Activated T-cell treated with anti-CD3 and anti-CD28 coated beads for 4 hours (primary cell): ENCODE measurements at places on chromosomes 16 and 17.

- no peak for DNase-seq
These were observed 827 bp downstream of the CDK10 start for GRCh38 chr16:89687092-89687940.

DNA sequence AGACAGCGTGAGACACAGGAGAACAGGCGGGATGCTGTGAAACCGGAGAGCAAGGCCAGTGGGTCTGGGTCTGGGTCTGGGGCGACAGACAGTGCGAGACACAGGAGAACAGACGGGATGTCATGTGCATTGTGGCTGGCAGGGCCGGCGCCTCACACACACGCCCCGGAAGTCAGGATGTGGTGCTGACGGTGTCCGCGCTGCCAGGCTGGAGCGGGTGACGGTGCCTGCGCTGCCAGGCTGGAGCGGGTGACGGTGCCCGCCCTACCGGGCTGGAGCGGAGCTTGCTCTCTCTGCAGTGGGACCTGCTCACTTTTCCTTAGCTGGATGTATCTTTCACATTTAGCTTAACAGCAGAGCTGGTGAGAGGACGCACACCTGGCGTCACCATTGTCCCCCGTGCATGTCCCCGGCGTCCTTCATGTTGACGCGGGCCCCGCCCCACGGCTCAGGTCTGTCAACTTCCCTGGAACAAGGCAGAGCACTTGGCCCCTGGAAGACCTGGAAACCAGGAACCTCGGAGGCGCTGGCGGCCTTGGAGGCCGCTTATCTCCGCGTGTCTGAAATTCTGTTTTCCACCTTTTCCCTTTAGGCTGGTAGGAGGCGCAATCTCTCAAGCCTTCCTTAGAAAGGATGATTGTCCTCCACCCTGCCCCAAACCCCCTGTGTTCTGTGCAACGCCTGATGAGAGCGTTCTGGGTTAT lies 43.0 kb upstream of the ZNF750 start:
- peak; percentile 51 for DNase-seq

DNA sequence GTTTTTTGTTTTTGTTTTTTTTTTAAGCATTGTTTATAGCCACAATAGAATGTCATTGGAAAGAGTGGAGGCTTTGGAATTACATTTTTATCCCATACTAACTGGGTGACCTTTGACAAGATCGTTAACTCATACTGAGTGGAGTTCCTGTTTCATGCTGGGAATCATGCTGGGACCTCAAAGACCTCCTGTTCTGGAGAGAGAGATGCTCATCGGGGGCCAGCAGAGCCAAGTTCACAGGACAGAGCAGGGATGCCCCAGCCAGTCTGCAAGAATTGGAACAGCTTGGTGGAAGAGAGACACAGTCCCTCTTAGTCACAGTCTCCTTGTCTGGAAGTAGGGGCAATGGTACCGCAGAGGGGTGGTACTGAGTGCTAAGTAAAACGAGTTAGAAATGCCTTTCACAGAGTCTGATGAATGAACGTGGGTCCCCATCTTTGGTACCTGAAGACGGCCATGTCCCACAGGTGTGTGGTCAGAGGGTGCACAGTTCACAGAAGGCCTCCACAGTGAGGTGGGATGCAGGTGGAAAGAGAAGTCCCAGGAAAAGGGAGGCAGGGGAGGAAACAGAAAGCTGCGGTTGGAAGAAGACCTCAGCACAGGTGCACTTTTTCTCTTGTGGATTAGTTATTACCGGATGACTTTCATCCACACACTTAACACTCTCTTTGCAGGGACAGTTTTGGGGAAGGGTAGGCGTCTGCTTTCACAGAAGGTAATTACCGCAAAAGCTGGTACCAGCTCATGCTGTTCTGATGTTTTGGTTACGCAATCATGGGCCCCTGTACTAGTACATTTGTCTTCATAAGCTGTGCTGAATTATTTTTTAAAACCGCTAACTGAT lies 147.8 kb downstream of the PRKCA start:
- no peak for DNase-seq

DNA sequence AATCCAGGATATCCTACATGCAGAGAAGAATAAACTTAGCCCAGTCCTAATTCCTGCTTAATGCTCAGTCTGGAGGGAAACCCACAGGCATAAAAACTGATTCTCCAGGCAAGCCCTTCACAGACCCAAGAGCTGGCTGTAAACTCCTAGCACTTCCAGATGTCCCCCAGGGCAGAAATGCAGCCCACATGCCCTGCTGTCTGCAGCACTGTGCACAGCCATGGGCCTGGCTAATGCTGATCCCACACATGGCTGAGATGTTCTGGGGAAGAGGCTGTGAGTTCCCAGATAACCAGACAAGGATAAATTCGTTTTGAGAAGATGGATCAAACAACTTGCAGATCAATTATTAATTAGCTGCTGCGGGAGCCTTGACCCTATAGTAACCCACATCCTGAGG lies 148.4 kb downstream of the AATF start:
- no peak for DNase-seq

DNA sequence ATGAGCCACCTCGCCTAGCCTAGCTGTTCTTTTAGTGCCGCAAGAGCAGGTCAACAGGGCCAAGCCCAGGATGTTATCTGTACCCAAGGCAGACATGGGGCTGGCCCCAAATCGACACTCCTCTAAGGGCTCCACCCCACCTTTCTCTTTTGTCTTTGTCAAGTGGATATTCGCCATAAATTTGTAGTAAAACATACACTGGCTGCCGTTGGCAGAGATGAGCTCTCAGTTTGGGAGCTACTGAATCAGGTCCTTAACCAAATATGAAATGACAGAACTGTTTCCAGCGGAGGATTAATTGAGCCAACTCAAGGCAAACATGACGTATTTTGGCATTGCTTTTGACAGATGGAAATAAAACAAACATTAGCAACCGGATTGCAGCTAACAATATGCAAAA lies 556.9 kb upstream of the CDH5 start:
- no peak for DNase-seq

GRCh38 chr17:2981325-2981724 lies 82.1 kb downstream of the OR1D5 start:
- no peak for DNase-seq

DNA sequence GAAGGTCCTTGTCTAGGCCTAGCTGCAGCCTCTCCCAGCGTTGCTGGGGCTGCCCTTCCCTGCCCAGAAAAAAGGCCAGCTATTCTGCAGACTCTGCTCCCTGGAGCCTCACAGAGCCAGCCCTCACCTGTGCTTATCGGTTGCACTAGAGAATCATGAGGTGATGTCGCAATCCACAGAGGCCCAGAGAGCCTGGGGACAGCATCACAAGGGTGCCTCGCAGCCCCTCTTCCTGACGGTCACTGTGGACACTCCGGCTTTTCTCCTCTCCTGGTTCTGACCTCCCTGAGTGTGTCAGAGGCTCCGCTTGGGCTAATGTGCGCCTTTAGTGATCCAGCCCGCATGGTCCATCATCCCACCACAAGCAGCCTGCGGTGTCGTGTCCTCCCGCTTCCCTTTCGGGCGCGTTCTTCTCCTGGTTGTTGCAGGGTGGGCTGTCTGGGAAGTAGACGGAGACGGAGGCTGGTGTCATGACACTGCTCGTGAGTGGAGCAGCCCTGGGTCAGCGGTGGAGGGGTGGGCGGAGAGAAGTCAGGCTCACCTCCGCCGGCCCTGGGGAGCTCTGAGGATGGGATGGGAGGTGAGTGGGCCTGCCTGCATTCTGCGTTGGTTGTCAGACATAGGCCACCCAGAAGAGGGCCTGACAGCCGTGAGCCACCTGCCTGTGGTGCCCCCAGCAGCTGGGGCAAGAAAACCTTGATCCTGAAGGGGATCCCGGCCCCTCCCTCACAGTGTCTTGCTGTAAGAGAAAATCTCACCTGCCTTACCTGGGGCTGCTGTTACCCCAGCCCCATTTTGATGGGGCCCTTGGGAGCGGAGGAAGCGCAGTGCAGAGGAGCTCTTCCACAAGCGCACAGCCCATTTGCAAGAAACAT lies 165.9 kb upstream of the CHMP6 start:
- DNase-seq, result no peak

DNA sequence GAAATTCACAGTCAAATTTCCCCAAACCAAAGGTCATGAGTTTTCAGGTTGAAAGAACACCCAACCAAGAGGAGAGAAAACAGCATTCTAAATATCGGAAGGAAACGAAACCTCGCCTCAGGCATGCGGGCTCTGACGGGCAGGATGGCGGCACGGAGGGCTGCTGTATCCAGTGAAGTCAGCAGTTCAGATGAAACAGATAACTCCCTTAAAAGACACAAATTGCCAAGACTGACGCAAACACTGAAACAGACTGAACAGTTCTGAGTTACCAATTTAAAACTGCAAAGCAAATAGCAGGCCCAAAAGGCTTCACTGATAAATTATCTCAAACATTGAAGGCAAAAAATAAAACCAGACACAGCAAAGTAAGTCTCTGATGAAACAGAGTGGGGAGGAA lies 20.6 kb upstream of the CDH15 start:
- no peak for DNase-seq

GRCh38 chr17:57682701-57683100 lies 62.4 kb downstream of the CCDC182 start:
- DNase-seq, result no peak

DNA sequence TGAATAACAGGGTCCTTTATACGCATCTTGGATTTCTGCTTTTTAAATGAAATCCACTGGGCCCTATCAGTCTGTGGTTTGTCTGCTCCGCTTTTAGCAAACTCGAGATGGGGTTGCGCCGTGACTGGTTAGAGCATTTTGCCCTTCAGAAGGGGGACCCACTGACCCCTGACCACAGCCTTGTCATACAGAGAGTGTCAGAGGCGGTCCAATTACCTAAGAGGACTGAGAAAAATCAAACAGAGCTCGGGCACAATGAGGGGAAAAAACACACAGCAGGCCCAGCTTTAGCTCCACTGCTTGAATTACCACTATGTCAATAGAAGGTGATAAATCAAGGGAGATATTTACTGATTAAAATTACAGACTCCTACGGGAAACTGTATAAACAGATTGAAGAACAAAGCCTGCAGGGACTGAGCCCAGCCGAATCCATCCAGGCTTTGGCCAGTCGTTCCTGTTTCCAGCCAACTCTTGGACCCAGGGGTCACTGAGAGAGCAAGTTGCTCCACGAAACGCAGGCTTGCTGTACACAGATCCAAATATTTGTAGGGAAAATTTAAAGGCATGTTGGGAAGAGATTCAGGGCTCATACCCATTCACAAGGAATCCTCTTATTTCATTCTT lies 131.9 kb upstream of the ZFHX3 start:
- DNase-seq, result no peak

- no peak for DNase-seq
These were observed 743 bp downstream of the ZNF624 start for GRCh38 chr17:16652847-16653366.

GRCh38 chr17:12472252-12473173 lies 193.2 kb upstream of the MYOCD start:
- no peak for DNase-seq

- DNase-seq, result no peak
These were observed 19.2 kb downstream of the HNF1B start for GRCh38 chr17:37725601-37726146.

DNA sequence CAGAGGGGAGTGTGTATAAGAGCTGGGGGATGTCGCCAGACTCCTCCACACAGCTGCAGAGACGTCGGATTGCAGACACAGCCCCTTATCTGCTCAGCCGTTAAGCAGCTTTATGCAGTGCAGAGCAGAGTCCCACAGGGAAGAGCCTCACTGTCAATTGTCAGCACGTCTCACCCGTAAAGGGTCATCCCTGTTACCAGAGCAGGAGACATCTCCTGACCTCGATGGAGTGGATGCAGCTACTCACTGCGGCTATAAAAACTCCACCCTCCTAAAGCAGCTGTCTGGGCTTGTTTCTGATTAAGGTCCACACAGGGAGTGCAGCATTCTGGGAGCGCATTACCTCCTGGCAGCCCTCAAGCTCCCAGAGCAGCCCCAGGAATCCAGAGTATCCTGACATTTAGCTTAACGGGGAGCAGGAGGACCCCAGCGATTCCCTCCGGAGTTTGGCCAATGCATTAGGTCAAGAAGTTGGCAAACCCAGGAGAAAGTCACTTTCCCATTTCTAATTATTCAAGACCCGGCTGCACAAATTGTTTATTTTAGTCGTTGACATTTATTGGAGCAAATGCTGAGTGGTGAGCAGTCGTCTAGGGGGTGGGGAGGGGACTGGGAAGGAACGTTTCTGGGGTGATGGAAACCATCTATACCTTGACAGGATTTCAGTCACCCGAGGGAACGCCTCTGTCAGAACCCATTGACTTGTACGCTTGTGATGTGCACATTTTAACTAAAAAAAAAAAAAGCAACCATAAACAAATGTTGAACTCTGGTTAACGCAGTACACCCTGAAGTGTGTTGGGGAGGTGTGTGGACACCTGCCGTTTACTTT lies 100.0 kb upstream of the ZNF469 start:
- no peak for DNase-seq

- DNase-seq, result peak; percentile 23
These were observed 727 bp upstream of the MBTPS1 start for GRCh38 chr16:84117494-84117843.

- no peak for DNase-seq
These were observed 7.8 kb downstream of the CBX1 start for GRCh38 chr17:48093341-48094045.

DNA sequence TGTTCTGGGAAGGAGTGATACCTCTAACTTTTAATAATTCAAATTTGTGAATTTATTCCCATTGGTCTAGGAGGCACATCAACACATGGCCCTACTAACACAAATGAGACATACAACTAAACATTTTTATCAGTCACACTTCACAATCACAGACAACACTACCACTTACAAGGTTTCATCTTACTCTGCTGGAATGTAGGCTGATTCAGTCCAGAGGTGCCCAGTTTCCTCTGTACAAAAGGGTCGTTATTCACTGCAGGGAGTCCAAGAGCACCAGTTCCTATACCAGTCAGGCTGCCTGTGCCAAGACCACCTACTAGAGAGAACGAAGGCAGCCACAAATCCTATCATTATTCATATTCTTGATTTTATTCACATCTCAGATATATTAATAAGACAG lies 41.4 kb downstream of the SETD6 start:
- DNase-seq, result no peak

DNA sequence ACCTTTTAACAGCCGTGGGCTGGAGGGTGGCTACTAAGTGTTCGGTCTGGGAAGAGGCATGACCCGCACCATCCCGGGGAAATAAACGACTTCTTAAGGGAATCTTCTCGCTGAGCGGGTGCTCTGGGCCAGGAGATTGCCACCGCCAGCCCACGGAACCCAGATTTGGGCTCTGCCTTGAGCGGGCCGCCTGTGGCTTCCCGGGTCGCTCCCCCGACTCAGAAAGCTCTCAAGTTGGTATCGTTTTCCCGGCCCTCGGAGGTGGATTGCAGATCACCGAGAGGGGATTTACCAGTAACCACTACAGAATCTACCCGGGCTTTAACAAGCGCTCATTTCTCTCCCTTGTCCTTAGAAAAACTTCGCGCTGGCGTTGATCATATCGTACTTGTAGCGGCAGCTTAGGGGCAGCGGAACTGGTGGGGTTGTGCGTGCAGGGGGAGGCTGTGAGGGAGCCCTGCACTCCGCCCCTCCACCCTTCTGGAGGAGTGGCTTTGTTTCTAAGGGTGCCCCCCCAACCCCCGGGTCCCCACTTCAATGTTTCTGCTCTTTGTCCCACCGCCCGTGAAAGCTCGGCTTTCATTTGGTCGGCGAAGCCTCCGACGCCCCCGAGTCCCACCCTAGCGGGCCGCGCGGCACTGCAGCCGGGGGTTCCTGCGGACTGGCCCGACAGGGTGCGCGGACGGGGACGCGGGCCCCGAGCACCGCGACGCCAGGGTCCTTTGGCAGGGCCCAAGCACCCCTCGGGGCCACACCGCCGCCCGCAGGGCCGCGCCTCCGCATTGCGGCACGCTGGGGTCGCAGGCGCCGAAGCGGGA lies 3.6 kb upstream of the CBX4 start:
- DNase-seq, result no peak

GRCh38 chr17:76138896-76139752 lies 1.9 kb downstream of the FOXJ1 start:
- no peak for DNase-seq
